ENCODE measurements at places on chromosomes 1 and 21.

- no peak for DNase-seq
These were observed 196.1 kb upstream of the FGGY start for GRCh38 chr1:59100708-59101374.

GRCh38 chr1:24098943-24099638 lies 12.8 kb downstream of the MYOM3 start:
- no peak for DNase-seq

DNA sequence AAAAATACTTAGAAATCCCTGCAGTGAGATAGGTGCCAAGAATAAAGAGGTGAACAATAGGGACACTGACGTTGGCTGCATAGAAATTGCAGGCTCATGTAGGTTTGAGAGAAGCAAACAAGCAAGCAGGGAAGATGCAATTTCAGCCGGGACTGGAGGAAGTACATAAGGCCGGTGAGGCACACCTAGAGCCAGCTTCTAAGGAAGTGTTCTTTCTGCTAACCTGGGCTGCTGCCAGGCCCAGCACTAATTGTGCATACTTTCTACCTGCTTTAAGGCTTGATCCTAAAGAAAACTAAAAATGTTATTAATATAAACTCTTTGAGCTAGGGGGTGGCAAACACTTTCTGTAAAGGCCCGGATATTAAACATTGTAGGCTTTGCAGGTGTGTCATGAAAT lies 71.0 kb downstream of the LMO4 start:
- no peak for DNase-seq

- no peak for DNase-seq
These were observed 14.0 kb downstream of the DCST2 start for GRCh38 chr1:155019377-155020245.

DNA sequence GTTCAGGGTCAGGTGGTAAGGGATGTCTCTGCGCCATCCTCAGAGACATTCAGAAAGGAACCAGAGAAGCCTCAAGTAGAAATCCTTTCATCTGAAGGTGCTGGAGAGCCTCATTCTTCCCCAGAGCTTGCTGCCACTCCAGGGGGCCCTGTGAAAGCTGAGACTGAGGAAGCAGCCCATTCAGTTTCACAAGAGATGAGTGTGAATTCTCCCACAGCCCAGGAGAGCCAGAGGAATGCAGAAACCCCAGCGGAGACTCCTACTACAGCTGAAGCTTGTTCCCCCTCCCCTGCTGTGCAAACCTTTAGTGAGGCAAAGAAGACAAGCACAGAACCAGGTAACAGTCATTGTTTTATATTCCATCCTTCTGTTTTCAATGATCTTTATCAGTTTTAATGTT lies 38.7 kb downstream of the ZBTB40 start:
- no peak for DNase-seq

- no peak for DNase-seq
These were observed 9.7 kb downstream of the CD2 start for GRCh38 chr1:116763787-116764465.

GRCh38 chr1:76105372-76105771 lies 30.8 kb downstream of the ST6GALNAC3 start:
- no peak for DNase-seq

GRCh38 chr1:26996024-26996423 lies 2.5 kb downstream of the TRNP1 start:
- DNase-seq, result no peak

GRCh38 chr1:206011057-206011456 lies 7.9 kb upstream of the RAB7B start:
- DNase-seq, result no peak

DNA sequence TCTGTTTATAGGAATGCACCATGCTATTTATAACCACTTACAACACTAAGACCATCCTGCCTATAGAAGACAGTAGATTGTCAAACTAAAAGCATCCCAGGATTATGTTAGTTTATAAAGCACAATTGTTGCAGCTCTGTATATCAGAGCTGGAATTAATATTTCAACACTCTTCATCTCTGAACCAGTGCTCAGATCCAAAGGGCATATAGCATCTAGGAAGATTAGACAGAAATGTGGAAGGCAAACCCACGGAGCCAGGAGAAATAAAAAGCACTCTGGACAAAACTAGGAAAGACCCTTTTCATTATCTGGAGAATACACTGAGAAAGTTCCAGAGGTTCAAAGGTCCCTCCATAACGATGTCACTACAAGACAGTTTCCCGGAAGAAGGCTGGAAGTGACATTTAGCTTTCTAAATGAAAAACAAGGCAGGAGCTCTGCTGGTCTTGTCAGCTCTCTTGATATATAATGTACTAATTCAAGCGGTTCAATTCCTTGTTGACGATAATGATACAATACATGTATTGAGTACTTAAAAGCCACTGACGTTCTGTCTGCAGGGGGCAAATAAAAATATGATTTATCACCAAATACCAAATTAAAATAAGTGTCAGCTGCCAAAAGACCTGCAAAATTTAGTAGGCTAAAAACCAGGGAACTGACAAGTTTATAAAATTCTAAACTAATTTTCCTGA lies 91.8 kb upstream of the BCL10 start:
- no peak for DNase-seq

- DNase-seq, result no peak
These were observed 4.7 kb upstream of the PCSK9 start for GRCh38 chr1:55034476-55035133.

DNA sequence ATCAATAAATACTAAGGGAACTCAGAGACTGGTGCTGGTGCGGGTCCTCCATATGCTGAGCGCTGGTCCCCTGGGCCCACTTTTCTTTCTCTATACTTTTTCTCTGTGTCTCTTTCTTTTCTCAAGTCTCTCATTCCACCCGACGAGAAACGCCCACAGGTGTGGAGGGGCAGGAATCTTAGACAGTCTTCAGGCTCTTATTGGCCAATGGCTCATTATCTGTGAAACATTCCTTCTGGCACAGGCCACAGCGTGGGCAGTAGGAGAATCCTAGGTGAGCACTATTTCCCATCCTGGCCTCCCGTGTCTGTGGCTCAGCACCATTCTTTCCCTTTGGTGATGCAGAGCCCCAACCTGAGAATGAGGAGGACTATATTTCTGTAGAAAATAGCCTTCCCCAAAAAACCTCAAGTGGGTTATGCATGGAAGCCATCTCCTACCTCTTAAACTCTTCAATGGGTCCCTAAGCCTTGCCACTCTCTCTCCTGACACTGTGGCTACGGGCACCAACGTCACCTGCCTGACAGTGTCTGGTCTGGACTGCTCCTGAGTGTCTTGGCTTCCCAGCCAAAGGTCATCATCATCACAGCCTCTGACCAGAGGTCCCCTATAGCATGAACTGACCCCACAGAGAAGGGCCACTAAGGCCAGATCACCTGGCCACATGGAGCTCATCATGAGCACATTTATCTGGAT lies 6.2 kb upstream of the SLAMF1 start:
- DNase-seq, result no peak

DNA sequence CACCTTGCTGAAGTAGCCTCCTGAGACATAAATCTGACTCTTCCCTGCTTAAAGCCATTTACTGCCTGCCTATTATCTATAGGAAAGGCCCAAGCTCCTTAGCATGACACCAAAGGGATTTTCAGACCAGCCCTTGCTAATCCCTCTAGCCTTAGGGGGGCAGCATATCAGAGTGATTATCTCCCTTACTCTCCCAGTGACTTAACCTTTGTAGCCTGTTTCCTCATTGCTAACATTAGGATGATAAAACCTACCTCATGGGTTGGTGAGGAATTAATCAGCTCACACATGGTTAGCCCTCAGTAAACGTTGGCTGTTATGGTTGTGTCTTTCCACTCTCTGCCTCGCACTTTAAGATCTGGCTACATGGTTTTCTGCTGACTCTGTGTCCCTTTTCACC lies 70.1 kb downstream of the ROR1 start:
- DNase-seq, result no peak

DNA sequence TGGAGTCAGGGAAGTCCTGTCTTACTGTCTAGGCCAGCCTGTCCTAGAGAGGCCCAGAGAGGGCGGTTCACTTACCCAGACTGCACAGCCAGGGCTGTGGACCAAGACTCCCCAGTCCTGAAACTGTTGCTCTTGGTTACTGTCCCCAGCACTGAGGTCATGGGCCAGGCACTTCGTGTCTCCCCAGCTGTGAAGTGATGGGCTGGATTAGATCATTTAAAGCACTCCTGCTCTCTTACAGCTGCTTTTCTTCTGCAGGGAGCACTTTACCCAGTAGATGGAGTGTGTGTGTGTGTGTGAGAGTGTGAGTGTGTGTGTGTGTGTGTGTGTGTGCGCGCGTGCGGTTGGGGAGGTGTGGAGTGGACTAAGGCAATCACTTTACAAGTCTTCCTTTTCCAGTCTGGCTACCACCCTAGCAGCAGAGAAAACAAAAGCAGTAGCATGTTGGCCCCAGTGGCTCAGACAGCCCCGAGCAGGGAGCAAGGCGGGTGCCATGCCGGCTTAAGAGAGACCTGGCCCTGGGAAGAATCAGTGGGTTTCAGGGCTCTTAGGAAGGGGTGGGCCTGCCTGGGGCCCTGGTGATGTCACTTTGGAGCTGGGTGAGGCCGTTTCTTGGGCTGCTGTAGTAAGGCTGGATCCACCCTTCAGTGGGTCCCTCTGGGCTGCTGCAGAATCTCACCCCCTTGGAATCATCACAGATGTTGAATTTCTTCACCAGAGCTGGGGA lies 2.4 kb downstream of the SPSB1 start:
- DNase-seq, result no peak

GRCh38 chr1:38135625-38136414 lies 89.2 kb upstream of the POU3F1 start:
- no peak for DNase-seq

- DNase-seq, result no peak
These were observed 15.5 kb downstream of the TMEM59 start for GRCh38 chr1:54037476-54037875.

- DNase-seq, result no peak
These were observed 41.1 kb downstream of the SUCO start for GRCh38 chr1:172574080-172574479.

DNA sequence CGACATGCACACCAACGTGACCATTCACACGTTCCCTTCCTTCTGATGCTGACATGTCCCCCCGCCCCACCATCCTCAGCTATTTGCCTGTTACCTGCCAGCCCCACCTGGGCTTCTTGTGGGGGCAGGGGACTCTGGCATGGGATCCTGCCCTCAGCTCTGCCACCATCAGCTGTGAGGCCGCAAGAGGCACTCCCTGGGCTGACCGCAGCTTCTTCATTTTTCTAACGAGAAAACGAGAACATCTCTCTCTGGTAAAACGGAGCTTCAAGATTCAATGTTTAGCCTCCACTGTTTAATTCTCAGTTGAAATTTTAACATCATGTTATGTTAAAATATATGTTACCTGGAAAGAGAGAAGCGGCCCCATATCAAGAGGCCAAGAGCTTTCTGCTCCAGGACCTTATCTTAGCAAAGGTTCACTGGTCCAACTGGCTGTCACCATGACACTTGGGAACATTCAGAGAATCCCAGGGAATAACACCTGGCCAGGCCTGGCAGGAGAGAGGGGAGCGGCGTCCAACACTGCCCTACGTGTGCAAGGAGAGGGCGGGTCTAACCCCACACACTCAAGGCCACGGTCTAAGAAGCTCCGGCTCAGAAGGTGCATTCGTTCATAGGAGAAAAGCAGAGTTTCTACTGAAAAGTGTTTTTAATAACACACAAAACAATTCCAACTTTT lies 51.3 kb downstream of the HLCS start:
- no peak for DNase-seq

DNA sequence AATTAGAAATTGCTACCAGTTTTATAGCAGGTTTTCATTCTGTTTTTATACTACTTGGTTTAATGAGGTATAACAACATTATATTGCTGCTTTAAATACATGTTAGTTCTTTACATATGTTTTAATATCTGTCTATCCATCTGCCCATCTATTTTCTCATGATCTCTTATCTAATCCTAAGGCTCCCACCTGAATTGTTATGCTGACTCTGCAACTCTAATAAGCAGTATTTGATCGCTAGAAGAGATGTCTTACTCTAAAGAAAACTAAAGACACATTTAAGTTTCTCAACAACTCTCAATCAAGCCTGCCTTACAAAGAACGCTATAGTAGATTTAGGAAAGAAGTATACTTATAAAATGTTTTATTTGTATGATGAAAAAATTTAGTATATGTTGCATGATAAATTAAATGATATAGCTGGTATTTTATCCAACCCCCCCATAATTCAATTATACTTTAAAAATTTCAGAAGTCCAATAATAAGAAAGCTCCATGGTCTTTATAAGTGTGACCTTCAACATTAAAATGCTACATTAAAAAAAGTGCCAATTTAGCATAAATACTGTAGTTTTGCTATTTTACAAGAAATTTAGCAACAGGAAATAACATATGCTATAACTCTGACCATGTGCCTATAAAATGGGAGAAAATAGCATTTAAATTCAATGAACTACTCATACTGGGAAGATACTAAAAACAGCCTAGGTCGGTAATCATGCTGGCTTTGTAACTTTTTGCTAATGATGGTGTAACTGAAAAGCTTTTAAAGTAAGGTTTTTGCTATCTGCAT lies 180.3 kb downstream of the NEGR1 start:
- DNase-seq, result no peak

GRCh38 chr1:228304766-228305395 lies 97.0 kb downstream of the OBSCN start:
- no peak for DNase-seq

- no peak for DNase-seq
These were observed 179.0 kb upstream of the TNR start for GRCh38 chr1:175922254-175922881.

GRCh38 chr1:157170677-157171515 lies 32.7 kb upstream of the ETV3 start:
- DNase-seq, result no peak
